Testis (tissue), 5 donors: ENCODE measurements at places on chromosomes 2 and 18.

- no peak for DNase-seq
These were observed 37.4 kb downstream of the TMEM87B start for GRCh38 chr2:112092286-112093041.

DNA sequence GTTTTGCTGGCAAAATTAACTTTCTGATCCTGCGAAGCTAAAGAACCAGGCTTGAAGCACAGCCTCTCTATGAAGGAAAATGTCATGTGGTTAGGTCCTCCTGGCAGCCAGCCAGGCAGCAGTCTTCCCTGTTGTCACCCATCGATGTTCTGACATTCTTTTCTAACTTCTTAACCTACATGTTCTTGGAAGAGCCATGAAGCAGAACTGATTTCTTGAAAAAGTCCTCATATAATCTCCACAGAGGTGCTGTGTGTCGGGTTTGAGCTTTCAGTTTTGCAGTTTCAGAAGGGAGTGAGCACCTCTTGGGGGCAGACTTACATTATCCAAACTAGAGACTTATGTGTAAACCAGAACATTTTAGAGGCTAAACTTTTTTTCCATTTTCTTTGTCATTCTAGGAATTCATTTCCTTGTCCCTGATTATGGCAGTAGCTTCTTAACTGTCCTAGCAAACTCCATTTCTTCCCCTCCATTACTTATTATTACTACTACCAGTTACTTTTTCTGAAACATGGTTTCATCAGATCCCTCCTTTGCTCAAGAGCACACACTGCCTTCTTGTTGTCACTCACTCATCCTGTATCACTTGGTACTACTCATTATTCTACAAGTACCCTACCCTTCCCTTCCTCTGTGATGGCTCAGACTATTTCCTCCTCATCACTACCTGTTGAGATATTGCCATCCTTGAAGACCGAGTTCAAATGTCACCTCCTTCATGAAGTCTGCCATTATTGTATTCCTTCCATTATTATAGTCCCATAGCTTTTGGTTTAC lies 31.1 kb downstream of the DOK1 start:
- DNase-seq = no peak

DNA sequence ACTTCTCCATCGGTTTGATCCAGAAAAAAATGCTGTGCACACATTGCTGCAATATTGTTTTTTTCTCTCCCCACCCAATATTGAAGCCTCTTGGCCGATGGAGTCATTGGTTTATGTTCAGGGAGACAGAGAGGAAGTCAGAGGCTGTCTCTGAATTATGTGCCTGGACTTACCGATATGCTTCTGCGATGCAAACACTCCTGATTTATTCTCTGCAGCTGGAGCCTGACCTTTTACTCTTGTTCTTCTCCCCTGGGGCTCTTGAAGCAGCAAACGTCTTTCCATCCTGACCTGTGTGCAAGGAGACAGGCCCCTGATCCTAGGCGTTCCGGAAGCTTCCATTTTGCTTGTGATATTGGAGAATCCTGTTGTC lies 99.6 kb downstream of the PTGR3 start:
- peak; percentile 6 for DNase-seq

DNA sequence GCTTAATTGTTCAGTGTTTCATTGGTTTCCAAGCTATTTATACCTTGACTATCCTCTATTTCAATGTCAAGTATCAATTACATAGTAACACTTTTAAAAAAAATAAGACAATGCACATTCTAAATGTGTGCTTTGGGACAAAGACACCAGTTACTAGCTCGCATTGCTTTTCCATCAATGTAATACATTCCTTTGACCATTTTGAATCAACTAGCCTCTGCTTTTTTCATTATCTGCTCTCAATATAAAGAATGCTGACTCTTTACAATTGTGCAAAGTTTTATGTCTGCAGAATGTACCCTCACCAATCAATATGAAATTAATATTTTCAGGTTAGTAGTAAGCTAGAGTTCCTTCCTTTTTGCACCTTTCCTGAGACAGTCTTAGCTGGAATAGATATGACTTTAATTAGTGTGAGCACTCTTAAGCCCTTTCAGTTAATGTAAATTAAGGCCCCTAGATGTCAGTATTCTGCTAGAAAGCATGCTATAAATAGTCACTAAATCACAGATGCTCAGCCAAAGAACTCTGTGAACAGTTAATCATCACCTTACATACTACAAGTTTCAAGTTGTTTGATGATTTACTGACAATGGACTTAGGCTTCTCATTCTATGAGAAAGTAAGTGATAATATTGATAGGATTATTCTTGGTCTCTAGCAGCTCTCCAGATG lies 413.6 kb downstream of the PTH2R start:
- no peak for DNase-seq

DNA sequence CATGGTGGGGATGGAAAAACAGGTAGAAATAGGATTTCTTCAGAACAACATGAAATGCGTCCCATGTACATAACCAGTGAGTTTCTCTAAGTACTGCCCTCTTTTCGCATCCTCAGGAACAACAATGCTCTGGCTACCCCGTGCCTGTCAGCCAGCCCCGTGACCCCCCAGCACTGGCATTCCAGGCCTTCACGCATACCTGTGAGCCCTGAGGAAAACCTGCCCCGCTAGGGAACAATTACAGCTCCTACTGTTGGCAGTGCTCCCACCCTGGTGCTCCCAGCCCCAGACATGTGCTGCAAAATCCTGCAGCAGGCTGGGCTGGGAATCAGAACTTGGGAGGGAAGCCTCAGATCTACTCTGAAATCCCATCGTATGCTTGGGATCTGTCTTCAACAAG lies 9.1 kb downstream of the SMAD7 start:
- no peak for DNase-seq

DNA sequence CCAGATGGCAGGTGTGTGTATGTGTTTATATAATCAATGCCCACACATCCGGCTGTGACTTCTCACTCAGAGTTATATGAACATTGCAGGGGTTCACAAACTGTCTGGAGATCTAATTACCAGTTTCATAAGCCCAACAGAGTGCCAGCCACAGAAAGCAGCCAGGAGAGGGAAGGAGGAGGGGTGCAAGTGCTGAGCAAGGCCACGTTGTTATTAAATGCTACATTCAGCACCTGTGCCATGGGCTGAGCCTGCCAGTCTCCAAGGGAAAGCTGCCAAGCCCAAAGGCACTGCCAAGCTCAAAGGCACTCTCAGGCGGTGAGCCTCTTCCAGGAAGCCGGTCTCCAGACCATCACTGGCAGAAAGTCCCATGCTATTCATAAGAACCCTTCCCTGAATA lies 17.4 kb downstream of the XDH start:
- no peak for DNase-seq

GRCh38 chr2:216346781-216347180 lies 25.5 kb downstream of the MARCHF4 start:
- no peak for DNase-seq

- no peak for DNase-seq
These were observed 202.9 kb upstream of the LRRTM4 start for GRCh38 chr2:77725045-77725444.

- no peak for DNase-seq
These were observed 217.3 kb downstream of the SEPTIN10 start for GRCh38 chr2:109396202-109397180.

DNA sequence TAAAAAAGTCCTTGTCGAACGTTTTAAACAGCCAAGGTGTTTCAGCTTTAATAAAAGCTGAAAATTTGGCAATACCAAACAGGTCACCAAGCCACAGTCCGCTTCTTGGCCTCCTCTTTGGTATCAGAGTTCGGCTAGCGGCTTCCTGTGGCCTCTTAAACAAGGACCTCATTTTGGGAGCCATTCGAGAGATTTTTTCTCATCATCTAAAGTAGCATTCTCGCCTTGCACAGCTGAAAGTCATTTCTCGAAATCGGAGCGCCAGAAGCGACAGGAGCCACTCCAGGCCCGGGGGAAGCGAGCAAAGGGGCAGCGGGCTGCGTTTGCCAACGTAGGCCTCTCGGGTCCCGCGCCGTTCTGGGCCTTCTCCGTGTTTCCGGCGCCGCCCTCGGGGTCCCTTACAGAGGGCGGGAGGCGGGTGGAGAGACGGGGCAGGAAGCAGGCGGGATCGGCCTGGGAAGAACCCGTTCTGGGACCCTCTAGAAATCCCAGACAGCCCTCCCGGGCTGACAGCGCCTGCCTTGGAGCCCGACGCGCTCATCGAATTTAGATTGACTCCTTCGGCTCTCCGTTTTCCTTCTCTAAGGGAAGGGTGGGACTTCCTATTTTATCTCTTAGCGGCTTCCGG lies 522 bp upstream of the ZNF407 start:
- peak; percentile 81 for DNase-seq

DNA sequence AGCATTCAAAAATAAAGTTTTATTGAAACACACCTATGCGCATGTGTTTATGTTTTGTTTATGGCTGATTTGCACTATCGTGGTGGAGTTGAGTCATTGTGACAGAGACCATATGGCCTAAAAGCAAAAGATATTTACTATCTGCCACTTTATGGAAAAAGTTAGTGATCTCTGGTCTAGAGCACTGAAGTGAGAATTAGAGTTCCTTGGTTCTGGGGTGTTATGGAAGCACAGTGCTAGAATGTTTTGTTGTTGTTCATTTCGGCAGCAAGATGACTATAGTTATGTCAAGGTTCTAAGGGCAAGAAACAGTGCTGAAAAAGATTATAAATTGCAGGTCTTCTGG lies 416.5 kb downstream of the SLC4A3 start:
- no peak for DNase-seq

DNA sequence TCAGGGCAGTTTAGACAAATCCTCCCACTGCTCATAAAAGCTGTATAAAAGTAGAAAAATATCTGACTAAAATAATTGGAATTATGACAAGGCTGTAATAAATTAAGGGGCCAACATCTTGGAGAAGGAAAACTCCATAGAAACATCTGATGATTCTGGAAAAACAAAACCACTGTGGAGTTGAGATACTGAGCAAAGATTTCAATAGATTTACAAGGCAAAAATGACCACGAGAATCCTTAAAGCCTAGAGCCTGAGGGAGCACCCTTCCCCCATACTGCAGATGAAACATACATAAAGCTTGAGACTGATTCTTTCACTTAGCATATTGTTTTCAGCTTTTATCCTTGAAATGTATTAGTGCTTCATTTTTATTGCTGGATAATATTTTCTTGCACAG lies 286.4 kb upstream of the MMADHC start:
- no peak for DNase-seq

GRCh38 chr2:99812426-99812825 lies 322.6 kb upstream of the REV1 start:
- DNase-seq = no peak

DNA sequence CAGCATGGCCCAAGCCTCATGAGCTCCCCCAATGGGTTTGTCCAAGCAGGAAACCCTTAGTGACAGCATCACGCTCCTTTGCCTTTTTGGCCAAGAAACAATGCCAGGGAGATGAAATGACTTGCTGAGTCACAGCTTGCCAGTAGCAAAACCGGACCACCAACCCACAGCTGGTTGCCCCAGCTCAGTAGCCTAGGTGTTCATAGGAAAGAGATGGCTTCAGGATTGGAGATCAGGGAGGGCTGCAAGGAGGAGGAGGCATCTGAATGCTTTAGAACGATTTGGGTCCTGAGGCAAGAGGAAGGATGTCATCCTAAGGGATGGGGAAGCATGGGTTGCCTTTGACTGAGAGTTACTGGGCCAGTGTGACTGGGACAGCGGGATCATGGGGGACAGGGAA lies 116.7 kb downstream of the CELF4 start:
- DNase-seq = no peak

DNA sequence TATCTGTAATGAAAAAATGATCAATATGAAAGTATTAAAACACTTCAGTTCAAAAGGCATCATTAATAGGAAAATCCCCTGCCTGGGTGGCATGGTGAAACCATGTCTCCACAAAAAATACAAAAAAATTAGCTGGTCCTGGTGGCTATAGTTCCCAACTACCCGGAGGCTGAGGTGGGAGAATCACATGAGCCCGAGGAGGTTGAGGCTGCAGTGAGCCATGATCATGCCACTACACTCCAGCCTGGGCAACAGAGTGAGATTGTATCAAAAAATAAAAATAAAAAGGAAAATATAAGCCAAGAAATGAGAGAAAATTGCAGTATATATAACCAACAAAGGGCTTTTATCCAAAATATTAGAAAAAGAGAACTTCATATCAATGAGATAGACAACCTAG lies 71.6 kb upstream of the MYCN start:
- no peak for DNase-seq

GRCh38 chr2:37394796-37395555 lies 50.5 kb downstream of the QPCT start:
- no peak for DNase-seq

- DNase-seq = no peak
These were observed 716.8 kb downstream of the EPHA4 start for GRCh38 chr2:220855296-220855695.

DNA sequence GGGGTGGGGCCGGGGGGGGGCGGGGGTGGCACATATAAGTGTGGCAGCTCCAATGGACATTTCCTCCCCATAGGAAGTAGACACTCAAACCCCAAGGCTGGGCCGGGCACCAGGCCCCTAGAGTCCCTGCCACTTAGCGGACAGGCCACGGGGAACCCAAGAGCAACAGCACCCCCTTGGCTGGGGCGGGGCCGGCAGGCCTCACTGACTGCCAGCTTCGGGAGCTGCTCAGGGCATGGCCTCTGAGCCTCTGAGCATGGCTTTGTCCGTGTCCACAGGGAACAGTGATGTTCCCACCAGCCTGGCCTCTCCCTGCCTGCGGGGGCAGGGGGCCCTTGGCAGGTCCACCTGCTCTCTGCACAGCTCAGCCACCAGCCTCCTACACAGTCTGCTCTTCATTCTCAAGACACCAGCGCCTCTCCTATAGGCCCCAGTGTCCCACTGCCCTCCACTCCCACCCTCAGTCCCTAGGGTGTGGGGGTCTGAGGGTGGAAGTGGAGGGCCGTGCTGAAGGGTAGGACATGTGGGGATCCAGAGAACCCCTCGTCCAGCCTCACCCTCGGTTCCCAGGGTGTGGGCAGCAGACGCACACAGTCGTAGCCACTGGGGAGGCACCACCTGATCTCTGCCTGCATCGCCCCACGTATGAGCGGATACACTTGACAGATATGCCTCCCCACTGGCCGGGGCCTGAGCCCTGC lies 106.7 kb downstream of the FAM210A start:
- peak; percentile 4 for DNase-seq

- no peak for DNase-seq
These were observed 148.8 kb downstream of the INO80D start for GRCh38 chr2:205937211-205937610.

DNA sequence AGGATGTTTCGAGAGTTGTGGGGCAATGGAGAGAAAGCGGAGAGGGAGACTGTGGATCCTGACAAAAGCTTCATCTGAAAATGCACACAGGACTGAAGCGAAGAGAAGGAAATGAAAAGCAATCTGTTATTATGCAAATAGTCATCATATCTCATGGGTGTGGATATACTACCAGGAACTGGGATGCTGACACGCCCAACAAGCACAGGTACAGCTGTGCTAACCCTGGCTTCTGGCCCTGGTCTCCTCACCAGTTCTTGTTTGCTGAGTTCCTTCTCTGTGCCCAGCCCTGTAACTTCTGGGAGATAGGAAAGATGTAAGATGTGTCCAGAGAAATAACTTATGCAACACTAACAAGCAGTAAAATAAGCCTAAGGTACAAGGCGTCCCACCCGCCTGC lies 358.8 kb downstream of the CMPK2 start:
- DNase-seq = no peak

DNA sequence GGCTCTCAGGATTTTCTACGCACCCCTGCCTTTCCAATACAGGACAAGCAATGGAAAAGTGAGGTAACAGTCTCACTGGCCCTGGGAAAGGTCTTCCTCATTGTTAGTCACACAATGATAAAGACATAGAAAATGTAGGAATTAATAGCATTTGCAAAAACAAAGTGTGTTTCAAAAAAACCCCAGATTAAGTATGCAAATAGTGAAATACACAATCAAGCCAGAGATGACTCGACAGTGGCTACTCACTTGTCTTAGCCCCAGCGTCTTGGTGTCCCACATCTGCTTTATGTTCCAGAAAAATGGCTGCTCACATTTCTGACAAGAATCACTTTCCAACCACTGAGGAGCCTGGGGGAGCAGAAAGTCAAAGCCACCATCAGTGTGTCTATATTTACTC lies 47.0 kb upstream of the AP1S3 start:
- DNase-seq = no peak
